Psoas muscle (tissue), 8 donors: ENCODE measurements at places on chromosomes 1 and 21. TPM values are rescaled to one million over a fixed set of nuclear protein-coding genes. Genes with fewer than 3 reads are reported as not detected.

DNA sequence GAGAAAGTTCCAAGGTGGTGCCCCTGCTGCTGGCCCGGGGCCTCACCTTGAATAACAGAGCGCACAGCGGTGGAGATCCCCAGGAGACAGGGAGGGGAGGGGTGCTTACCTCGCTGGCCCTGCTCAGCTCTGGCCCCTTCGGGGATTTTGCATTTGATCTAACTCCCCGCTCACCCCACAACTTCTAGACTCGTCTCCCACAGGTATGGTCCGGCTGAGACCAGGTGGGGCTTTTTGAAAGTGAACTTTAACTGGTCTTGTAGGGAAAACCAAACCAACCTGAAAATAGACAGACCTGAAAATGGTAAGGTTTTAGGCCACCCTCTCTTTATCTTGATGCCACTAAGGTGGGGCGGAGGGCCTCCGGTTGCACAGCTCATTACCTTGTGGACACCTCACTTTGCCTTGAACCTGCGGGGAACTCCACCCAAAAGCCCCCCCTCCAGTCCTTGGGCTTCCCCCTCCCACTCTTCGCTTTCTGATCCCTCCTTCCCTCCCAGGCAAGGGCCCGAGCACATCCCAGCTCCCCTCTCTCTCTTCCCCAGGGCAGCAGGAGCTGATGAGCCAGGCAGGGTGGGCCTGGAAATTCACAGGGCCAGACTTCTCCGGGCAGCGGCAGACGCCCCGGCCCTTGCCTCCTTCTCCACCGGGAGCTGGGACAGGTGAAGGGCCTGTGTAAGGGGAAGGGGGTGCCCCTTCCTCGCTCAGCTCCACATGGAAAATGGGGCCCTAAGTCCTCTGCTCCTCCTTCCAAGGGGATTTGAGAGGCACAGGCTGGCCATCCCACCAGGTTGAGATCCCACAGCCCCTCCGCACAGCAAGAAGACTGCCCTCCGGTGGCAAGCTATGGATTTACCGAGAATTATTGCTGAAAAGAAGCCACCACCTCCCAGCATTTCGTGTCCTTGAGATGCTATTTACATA, 16.1 kb downstream of the TNFRSF8 start:
- no peak overlapping the region for H3K4me3 ChIP-seq
- peaks cover 20% of the 10 kb centered on the region for H3K27me3 ChIP-seq
- H3K36me3 ChIP-seq: no peaks in the 10 kb centered on the region
- no peaks in the 10 kb centered on the region for H3K4me1 ChIP-seq
- DNase-seq: no peak

GRCh38 chr21:44477712-44478111, 22.4 kb downstream of the LRRC3 start:
- H3K27ac ChIP-seq: no peak overlapping the region
- no peaks in the 10 kb centered on the region for H3K36me3 ChIP-seq
- no peak overlapping the region for H3K4me3 ChIP-seq
- no peaks in the 10 kb centered on the region for H3K4me1 ChIP-seq

DNA sequence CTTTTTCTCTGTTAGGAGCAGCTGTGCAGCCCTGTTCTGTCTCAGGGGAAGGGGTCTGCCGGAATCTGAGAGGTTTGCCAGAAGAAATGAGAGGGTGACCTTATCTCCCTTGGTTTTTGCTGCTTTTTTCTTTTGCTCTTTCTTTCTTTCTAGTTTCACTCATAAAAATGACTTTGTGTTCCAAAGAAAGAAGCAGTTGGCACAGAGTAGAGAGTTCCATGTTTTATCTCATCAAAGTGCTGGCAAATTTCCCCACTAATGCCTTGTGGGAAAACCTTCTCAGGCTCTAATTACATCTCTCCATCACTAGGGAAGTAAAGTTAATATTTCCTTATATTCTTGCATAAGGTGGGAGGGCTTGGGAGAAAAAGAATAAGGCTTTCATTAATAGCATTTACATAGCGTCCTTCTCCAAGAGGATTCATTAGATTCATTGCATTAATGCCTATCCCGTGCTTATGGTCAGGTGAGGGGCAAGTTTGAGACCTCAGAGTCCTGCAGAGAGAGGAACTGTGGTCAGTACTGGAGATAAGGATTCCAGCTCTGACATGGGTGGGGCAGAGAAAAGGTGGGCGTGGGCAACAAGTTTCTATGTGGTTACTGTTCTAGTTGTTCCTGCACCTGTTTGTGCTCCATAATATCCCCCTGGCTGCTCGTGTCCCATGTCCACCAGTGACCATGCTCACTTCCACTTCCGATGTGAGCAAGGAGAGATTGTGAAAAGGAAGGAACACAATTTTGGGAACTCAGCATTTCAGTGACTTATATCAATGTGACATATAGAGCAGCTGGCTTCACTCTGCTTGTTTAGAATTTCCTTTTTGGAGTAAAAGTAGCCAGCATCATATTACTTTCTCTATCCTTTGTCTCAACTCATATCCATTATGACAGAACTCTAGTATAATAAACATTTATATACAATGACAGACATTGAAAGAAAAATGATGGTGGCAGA, 79.5 kb downstream of the DISC1 start:
- no peak for DNase-seq
- H3K36me3 ChIP-seq: no peaks in the 10 kb centered on the region
- H3K4me1 ChIP-seq: no peaks in the 10 kb centered on the region
- no peak overlapping the region for H3K27ac ChIP-seq

GRCh38 chr1:59128239-59128736, 168.6 kb upstream of the FGGY start:
- no peaks in the 10 kb centered on the region for H3K36me3 ChIP-seq
- DNase-seq: no peak
- H3K4me1 ChIP-seq: peaks cover 13% of the 10 kb centered on the region
- no peak overlapping the region for H3K4me3 ChIP-seq
- no peaks in the 10 kb centered on the region for H3K27me3 ChIP-seq
- no peak overlapping the region for H3K27ac ChIP-seq

- H3K4me1 ChIP-seq: no peaks in the 10 kb centered on the region
- DNase-seq: peak; percentile 70
- H3K4me3 ChIP-seq: no peak overlapping the region
- no peaks in the 10 kb centered on the region for H3K36me3 ChIP-seq
- H3K27me3 ChIP-seq: no peaks in the 10 kb centered on the region
- no peak overlapping the region for H3K27ac ChIP-seq
Observed at GRCh38 chr1:209565759-209566678, 17.5 kb upstream of the CAMK1G start.

DNA sequence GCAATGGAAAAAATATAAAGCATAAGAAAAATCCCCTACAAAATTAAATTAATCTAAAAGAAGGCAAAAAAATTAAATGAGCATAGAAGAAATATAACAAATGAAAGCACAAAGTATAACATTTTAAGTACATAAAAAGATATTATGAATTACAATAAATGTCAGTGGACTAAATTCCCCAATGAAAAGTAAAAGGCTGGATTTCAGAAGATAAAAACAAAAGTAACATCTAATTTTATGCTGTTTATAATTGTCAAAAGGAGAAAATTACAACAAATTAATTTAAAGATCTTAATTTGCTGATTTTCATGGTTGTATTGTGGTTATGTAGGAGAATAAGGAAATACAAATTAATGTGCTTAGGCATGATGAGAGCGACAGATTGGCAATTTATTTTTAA, 92.8 kb downstream of the NGF start:
- H3K4me1 ChIP-seq: no peaks in the 10 kb centered on the region
- H3K27ac ChIP-seq: no peak overlapping the region
- DNase-seq: no peak
- H3K4me3 ChIP-seq: no peak overlapping the region

GRCh38 chr1:21307663-21308305, 17.5 kb upstream of the ECE1 start:
- no peak overlapping the region for H3K4me3 ChIP-seq
- no peaks in the 10 kb centered on the region for H3K27me3 ChIP-seq
- H3K36me3 ChIP-seq: no peaks in the 10 kb centered on the region
- peaks cover 7% of the 10 kb centered on the region for H3K4me1 ChIP-seq
- no peak for DNase-seq

- H3K27ac ChIP-seq: no peak overlapping the region
- H3K36me3 ChIP-seq: no peaks in the 10 kb centered on the region
- no peak for DNase-seq
- no peaks in the 10 kb centered on the region for H3K4me1 ChIP-seq
Observed at GRCh38 chr1:15018767-15019166, 134.8 kb upstream of the TMEM51 start.

Gene CA6
- not detected for total RNA-seq
